B cell (primary cell): ENCODE measurements at places on chromosomes 6 and 20.

DNA sequence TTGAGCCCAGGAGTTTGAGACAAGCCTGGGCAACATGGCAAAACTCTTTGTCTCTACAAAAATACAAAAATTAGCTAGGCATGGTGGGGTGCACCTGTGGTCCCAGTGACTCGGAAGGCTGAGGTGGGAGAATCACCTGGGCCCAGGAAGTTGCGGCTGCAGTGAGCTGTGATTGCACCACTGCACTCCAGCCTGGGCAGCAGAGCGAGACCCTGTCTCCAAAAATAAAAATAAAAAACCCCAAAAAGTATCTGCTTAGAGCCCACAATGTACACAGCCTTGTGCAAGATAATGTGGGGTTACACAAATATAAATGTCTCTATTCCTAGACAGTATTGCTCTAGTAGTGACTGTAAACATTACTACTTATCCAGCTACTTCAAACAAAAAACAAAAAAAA, 5.9 kb downstream of the ESF1 start:
- no peak for DNase-seq

- no peak for DNase-seq
Measured at GRCh38 chr6:153625089-153625488, 414.0 kb upstream of the OPRM1 start.

- no peak for DNase-seq
Measured at GRCh38 chr6:139768196-139768595, 393.7 kb upstream of the CITED2 start.

- DNase-seq, result no peak
Measured at GRCh38 chr6:139060332-139060731, 31.8 kb downstream of the ABRACL start.

DNA sequence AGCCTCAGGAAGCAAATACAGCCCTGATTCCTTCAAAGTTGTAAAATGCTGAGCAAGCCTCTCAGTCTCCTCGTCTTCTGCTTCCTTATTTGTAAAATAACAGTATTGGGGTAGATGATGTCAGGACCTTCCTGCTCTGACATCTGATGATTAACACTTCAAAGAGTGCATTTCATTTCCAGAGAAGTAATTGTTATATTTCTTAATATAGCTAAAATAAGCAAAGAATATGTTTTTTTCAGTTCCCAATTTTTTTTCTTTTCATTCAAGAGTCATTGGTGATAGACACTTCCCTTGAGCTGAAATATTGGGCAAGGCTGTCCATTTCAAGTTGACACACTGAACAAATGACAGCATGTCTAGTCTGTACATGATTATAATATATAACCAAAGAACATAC, 53.4 kb downstream of the SLX4IP start:
- no peak for DNase-seq

DNA sequence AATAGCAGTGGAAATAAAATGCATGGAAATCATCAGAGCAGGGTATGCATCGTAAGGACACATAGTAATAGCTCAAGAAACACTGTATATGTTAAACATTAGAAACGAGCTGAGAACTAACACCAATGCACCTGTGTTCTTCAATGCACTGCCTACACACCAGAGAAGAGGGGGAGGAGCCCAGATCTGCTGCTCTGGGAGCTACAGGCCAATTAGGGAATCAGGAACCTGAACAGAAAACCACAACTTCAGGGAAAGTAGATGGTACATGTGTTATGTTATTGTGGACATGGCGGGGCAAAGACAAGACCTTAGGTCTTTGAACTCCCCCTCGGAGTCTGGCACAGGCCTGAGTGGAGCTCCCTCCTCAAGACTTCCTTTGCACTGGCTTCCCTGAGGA, 39.7 kb downstream of the RIPOR3 start:
- DNase-seq, result no peak

DNA sequence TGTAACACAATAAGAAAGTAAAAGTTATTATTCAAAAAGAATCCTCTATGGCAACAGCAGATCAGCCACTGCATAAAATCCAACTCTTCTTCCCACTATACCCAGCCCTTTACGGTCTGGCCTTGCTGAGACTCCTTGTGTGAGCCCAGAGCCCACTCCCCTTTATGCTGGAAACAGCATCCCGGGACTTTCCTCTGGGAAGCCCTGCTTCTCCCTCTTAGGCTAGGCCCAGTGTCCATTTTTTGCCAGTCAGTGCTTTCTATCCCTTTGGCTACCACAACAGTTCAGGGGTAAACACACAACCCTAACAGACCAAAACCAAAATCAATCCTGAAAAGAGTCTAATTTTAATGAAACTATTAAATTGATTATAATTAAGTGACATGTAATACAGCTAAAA, 20.6 kb downstream of the FKBP5 start:
- DNase-seq, result no peak

GRCh38 chr6:93992976-93993375, 573.6 kb upstream of the EPHA7 start:
- no peak for DNase-seq

GRCh38 chr20:51331481-51331880, 211.0 kb downstream of the NFATC2 start:
- DNase-seq, result no peak

GRCh38 chr6:104326173-104327001, 533.3 kb downstream of the HACE1 start:
- no peak for DNase-seq
